ENCODE measurements at places on chromosomes 12 and 14.

DNA sequence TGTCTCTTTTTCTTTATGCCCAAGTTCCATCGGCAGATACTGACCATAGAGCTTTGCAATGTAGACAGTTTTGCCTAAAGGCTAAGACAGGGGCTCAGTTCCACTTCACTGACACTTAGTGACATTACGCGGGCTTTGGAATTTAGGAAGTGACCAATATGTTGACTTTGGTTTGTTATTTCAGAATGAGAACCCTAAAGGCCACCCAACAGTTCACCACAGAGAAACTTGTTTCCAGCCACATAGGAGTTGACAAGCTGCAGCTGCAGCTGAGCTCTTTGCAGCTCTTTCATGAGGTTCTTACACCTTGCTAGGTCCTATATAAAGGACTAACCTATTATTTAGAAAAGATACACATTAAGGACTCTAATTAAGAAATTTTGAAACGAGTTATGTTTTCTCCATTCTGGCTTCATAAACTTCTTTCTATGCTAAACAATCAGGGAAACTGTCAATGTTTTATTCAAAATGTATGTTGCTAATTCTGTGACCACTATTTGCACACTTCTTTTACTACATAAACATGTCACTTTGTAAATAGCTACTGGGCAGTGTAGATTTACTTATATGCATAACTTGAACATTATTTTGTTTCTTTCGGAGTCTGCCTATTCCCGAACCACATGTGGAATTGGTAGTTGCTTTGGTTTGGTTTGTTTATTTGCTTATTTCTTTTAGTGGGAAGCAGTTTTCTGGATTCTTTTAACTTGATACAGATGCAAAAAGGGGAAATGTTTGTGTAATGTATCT lies 18.5 kb upstream of the KLRD1 start:
- no peak for DNase-seq

DNA sequence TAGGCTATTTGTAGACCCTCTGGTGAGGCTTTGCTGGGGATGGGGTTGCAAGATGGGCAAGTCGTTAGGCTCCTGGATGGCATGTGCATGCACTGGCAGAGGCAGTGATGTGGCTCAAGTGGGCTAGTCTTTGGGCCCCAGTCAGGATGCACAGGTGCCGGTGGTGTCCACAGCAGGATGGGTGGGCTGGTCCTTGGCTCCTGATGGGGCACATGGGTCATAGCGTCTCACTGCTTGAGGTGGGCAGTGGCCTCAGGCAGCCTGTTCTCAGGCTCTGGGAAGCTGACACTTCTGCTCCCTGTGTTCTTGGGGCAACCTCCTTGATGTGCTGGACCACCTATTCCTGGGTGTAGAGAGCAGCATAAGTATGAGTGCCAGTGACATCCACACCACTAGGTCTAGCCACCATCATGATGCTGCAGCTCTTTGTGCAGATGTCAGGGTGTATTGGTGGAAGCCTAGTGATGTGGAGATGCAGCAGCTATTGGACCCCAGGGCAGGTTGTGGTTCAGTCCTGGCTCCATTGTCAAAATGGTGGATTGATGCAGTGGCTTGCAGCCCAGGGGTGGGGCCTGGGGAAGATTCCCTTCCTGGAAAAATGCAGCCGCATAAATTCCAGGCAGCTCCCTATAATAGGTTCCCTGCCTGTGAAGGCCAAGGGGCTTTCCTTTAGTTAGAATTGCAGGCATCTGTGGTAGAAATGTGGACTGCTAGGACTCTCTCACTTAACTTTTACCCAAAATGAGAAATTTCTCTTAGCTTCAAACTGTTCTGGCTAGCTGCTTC lies 742.5 kb upstream of the MDGA2 start:
- no peak for DNase-seq

- DNase-seq: peak; percentile 89
These were observed 167.8 kb upstream of the HIF1A start for GRCh38 chr14:61527325-61528100.

DNA sequence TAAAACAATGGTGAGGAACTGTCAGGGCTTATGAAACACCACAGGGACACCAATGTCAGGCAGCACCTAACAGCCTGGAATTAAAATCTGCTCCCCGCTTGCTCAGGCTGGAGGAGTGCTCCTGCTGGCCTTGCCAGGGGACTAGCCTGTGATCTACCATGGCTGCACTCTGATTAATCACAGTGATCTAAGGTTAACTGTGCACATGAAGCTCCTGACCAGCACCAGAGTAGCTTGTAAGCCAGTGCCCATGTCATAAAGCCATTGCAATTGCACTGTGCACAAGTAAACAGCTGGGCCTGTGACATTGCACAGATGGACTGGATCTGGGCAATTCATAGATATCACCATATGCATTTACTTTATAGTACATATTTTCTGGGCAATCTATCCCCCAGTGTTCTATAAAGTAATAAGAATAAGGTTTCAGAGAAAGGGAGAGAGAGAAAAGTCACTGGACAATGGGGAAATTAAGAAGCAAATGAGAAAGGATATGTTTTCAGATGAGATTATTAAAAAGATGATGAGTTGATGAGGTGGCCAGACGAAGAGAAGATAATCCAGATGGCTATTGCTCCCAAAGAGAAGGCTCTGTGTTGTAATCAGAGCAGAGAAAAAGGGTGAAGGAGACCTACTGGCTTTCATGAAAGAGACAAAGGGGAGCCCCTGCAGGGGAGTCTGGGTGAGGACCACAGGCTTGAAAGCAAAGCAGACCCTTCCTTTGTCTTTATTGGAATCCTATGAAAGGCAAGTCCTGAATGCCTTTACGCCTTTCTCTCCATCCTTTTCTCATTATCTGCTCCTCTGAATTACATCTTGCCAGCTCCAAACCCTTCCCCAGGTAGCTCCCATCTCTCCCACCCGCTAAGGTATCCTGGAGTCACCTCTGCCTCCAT lies 145.8 kb downstream of the SLC38A6 start:
- no peak for DNase-seq

- peak; percentile 78 for DNase-seq
These were observed 72.4 kb downstream of the TTC9 start for GRCh38 chr14:70714055-70714550.

- DNase-seq: peak; percentile 93
These were observed 37.2 kb downstream of the RDH12 start for GRCh38 chr14:67738740-67739504.

DNA sequence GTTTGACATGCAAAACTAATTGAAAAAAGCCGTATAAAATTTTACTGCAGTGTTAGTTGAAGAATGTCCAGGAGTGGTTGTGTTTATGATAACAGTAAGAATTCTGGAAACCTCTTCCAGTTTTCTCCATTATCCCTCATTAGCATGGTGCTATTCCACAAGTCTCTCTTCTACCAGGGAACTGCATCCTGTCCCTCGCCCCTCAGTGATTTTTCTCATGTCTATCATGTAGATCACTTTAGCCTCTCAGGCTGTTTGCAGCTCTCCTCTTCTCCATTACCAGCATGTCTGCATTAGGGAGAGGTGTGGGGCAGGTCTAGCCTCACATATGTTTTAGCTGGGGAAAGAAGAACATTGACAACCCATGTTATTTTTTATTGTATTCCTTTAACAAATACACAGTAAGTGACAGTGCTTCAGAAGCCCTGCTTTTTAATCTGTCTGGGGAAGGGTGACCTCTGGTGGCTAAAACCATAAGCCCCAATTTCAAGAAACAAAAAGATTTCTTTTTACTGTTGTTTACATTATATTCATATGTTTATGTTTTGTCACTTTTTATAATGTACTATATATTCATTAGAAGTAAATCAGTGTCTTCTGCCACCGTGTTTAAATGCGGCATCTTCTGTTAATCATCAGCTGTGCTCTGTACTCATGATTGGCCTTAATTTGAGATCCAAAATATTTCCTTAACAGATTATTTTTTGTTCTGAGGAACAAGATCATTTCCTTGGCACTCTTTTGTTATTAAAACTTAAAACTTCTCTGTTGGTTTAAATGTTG lies 70.7 kb downstream of the RASSF8 start:
- DNase-seq: peak; percentile 39

DNA sequence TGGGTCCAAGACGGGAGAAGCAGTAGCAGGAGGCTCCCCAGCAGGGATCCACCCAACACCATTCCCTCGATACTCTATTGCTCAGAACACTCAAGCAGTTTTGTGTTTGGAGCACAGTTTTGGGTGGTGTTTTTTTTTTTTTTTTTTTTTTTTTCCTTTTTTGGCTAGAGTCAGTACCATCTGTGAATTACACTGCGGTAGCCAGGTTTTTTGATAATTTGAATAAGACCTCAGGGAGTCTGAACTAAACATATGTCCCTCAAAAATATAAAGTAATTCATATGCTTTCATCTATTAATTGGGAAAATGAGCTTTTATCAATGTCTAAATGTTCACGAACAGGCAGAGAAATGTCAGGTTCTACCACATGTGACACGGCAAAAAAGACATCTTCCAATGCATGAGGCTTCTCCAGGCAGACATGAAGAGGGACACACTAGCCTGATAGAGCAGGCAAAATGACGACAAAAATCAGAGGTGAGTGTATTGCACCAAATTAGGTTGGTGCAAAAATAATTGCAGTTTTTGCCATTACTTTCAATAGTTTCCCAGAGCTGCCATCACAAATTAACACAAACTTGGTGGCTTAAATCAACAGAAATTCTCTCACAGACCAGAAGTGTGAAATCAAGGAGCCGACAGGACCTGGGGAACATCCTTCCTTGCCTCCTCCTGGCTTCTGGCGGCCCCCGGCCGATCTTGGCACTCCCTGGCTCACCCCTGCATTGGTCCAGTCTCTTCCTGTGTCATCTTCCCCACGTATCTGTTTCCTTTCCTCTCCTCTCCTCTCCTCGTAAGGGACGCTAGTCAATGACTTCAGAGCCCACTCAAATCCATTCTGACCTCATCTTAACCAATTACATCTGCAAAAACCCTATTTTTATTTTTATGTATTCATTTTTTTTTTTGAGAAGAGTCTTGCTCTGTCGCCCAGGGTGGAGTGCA lies 33.9 kb downstream of the FOXN3 start:
- no peak for DNase-seq

GRCh38 chr14:53093206-53093605 lies 59.9 kb downstream of the DDHD1 start:
- DNase-seq: no peak

DNA sequence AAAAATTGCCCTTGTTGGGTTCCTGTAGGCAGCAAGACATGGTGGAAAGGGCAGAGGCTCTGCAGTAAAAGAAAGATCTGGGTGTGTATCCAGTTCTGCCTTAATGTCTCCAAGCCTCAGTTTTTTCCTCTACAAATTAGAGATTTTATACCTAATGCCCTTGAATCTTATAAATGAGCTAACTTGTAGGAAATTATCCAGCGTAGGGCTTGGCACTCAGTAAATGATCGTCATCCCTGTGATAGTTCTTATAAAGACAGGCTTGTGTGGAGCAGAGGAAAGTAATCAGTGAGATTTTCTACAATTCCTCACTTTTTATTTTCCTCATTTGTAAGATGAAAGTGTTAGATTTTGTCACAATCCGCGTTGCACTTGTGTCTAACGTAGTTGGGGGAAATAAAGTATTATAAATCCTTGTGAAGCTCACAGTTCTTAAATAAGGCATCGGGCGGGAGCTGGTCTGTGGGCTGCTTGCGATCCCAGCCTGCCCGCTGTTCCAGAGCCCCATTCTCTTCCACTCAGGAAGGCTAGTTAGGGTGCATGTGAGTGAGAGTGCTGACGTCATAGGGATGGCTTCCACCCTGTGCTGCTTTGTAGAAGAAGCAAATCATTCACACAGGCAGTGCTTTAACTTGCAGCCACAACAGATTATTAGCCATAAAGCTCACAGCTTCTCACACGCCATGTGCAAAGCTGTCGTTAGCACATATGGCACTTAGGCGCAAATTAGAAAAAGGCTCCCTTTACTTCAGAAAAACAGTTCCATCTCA lies 87.6 kb downstream of the EML1 start:
- DNase-seq: no peak

GRCh38 chr12:122528992-122529391 lies 1.9 kb downstream of the KNTC1 start:
- no peak for DNase-seq

DNA sequence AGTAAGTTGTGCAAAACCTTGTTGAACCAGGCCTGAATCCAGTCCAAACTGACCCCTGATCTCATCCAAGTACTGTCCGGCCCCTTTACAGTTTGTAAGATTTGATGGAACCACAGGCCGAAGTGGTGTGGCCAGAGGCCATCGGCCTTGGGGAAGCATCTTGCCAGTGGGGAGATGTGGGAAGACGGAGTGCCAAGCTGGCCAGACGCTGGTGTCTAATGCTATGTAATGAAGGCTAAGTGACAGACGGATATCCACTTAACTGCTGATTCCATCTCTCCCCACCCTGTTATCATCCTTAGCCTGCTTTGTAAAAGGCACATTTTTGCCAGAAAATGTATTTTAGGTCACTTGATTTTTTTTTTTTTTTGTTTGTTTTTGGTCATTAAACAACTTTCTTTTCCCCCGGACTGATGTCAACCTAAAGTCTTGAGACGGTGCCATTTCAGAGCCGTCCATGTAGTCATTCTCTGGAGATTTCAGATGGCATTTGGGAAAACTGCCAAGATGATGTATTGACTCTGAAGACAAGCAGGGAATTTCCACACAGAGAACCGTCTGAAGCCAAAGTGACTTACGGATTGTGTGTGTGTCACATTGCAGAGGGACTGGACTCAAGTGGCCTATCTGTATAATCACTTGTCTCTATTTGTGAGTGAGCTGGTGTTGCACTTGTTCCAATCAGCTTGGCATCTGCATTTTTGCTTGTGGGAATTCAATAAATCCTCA lies 86.5 kb upstream of the MANSC4 start:
- peak; percentile 25 for DNase-seq

- no peak for DNase-seq
These were observed 474 bp downstream of the FITM1 start for GRCh38 chr14:24130717-24131548.

- no peak for DNase-seq
These were observed at the start of gene GPR84 for GRCh38 chr12:54364413-54364812. TSS of gene GPR84 (minus strand) at chr12:54364486. CDS start at chr12:54363851, 635 bp downstream.

DNA sequence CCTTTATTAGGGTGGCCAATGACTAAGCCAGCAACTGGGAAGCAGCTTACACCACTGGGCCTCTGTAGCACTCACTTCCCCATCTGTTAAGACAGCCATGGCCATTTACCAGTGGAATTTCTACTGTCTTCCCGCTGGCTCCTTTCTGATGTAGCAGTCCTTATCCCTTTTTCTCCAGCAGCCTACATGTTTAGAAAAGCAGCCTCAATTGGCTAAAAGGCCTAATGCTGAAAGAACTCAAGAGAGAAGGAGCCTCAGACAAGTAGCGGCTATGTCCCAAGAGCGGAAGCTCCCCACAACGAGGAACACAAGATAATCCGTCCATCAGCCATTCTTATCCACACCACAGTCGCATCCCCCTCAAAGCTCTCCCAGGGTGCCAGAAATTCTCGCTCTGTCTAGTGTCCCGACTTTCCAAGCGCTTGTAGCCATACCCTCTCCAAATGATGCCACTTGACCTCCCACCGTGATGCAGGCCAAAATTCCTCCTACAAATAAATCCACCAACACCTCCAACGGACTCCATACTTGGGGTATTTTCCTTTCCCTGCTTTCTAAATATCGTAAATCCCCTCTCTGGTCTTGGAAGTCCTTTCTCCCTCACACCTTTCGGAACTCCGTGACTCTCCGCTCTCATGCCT lies 624 bp downstream of the M6PR start:
- peak; percentile 24 for DNase-seq

GRCh38 chr12:65948320-65949008 lies 124.2 kb downstream of the HMGA2 start:
- peak; percentile 89 for DNase-seq
